ENCODE measurements at places on chromosomes 4 and X.

- DNase-seq, result no peak
These were observed 15.8 kb upstream of the UXT start for GRCh38 chrX:47674776-47675175.

GRCh38 chrX:19609541-19609940, 94.2 kb upstream of the MAP3K15 start:
- DNase-seq, result no peak

GRCh38 chrX:128699716-128700285, 647.6 kb upstream of the ACTRT1 start:
- DNase-seq, result no peak

- no peak for DNase-seq
These were observed 123.5 kb downstream of the CAMK2D start for GRCh38 chr4:113637823-113638561.

- DNase-seq, result no peak
These were observed at the start of gene HHIP for GRCh38 chr4:144645631-144646522. Gene HHIP, plus strand, starts transcription at chr4:144646156. Its CDS starts 520 bp downstream, at chr4:144646676.

GRCh38 chr4:184453365-184454160, 20.8 kb downstream of the IRF2 start:
- no peak for DNase-seq

DNA sequence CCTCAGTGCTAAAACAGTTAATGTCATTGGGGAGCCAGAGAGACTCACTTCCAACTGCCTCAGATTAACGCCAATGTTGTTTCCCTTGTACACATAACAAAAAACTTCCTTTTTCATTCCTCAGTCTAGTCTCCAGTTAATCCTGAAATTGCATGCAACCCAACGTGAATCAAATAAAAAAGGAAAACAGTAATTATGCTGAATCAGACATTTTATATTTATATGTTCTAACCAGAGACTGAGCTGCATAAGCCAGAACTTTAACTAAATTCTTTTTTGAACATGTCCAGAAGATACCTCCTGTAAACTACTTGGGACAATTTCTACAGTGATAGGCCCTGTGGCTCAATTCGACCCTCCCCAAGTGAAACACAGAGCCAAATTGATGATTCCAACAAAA, 4.7 kb downstream of the GPC4 start:
- no peak for DNase-seq

DNA sequence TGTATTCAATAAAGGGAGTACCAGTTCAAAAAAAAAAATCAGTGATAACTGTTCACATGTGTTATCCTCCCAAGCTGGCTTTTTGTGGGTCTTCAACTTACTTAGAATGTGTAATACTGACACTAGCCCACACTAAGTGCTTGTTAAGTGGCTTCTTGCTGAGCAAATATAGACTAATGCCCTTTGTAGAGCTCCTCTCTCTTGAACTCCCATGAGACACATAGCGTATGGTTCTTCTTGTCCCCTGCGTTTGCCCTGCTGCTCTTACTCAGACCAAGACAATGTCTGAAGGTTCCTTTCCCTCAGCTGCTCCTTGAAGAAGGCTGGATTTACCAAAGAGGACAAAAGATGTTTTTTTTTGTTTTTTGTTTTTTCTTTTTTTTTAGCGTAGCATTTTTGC, 110.9 kb downstream of the FRAS1 start:
- peak; percentile 38 for DNase-seq

- no peak for DNase-seq
These were observed 76.8 kb upstream of the PSAPL1 start for GRCh38 chr4:7511525-7511924.

GRCh38 chr4:102858828-102859464, 9.8 kb upstream of the CISD2 start:
- no peak for DNase-seq

- no peak for DNase-seq
These were observed 334.8 kb upstream of the KLF3 start for GRCh38 chr4:38328989-38329729.

DNA sequence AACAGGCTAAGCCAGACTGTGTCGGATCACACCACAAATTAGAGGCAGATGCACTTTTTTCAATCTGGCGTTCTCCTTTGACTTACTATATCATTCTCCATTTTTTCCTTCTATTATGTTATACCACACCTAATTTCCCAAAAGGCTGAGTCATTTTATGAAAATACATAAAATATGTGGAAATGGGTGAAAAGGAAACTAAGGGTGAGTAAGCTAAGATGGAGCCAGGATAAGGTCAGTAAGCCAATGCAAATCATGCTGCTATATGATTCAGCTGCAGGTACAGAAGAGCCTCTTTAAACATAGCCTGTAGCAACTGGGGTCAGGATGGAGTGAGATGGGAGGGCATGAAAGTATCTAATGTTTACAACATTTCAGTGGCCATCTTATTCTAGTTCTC, 94.0 kb upstream of the TEX13A start:
- no peak for DNase-seq

- no peak for DNase-seq
These were observed 28.8 kb upstream of the GRIA3 start for GRCh38 chrX:123155327-123155726.

DNA sequence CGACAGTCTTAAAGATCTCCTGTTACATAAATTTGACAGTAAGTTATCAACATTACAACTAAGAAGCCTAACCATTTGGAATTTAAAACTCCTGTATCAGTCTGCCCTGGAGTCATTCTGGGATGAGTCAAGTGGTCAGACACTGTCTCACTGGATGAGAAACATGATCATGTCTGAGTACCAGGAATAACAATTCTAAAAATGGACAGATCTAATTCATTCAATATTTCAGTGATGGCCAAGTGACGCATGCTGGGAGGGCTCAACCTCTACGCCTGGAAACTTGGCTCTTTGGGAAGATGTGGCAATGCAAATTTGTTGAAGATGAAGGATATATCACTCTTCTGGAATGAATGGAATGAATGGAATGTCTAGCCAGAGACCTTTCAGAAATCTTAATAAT, 1427.2 kb downstream of the STIM2 start:
- no peak for DNase-seq

DNA sequence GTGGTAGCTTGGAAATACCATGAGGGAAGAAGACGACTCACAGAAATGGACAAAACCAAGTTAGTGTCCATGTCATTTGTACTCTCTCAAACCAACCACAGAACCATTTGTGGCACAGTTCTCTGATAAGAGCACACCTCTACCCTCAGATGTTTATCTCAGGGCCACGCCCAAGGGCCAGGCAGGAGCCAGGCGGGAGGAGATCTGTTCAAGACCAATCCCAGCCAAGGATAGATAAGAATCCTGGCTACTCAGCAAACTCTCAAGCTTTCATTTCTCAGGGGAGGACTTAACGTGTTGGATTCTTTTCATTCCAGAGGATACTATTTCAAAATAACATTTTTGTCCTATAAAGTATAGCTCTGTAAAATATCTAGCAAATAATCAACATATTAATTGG, 95.0 kb downstream of the NYX start:
- no peak for DNase-seq

DNA sequence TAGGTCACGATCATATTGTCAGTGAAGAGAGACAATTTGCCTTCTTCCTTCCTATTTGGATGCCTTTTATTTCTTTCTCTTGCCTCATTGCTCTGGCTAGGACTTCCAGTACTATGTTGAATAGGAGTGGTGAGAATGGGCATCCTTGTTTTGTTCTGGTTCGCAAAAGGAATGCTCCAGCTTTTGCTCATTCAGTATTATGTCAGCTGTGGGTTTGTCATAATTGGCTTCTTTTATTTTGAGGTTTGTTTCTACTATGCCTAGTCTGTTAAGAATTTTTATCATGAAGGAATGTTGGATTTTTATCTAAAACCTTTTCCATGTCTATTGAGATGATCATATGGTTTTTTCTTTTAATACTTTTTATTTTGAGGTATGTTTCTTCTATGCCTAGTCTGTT, 152.3 kb upstream of the MAD2L1 start:
- DNase-seq, result no peak

DNA sequence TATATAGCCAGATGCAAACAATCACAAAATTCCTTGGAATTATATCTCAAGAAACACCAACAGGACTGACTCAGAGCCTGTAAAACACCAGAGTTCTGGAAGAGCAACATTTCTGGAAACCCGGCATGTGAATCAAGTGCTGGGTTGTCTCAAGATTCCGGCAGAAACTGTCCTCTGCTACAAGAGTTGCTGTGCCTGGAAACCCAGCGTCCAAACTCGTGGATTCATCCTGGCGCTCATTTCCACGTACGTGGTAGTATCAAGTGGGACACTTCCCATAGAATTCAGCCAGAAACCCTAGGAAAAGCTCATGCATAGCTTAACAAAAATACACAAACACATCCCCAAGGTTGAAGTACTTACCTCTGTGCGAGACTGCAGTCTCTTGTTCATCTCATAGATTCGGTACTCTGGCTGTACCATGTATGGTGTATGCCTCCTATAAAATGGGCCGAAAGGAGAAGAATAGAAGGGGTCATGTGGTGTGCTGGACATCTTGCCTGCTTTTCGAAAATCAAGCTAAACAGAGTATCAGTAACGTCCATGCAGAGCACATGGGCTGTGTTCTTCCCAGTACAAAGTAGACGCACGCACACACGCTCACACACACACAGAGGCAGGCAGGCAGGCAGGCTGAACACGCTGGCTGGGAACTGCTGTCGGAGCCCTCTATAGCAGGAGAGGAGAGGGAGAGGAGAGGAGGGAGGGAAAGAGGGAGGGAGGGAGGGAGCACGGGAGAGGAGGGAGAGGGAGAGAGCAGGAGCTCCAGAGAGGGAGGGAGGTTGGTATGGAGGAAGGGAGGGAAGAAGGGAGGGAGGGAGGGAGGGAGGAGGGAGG, at the start of gene LDB2:
Gene LDB2 (minus strand): TSS at position 655 of the 837 bp plus-strand sequence.
- no peak for DNase-seq

DNA sequence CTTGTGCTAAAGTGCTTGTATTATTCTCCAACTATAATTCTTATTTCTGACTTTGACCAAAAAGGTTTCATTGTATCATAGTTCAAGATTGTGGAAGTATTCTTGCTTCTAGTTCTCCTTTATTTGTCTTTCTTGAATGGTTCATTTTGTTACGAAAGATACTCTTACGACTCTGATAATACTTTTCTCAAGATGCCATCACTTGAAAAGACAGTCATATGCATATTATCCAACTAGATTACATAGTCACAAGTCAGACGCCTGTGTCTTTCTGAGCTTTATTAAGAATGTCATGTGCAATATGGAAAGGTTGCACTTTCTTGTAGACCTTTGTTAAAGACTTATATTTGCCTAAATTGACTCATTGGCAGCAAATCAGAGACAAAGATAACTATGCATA, 71.4 kb upstream of the HPGD start:
- no peak for DNase-seq

DNA sequence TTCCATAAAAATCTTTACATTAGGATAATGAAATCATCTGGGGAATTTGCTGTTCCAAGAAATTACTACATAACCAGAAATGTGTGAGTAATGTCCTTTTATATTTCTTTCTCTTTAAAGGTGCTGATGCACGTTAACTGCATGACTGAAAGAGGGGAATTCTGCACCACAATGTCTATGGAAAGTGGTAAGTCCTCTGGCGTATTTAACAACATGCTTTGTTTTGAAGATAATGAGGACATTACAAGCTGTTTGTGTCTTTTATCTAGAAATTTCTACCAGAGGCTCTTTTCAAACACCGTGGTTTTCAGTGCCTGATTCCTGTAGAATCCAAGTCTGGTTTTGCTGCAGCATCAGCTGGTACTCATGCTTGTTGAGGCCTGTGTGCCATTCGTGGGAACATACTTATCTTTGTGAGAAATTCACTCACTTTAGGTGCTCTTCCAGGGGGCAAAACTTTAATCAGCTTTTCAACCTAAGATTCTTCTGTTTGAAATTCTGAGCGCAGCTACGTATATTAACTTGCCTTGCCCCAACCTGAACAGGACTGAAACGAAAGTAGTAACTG, 257.2 kb downstream of the PDHA2 start:
- no peak for DNase-seq

DNA sequence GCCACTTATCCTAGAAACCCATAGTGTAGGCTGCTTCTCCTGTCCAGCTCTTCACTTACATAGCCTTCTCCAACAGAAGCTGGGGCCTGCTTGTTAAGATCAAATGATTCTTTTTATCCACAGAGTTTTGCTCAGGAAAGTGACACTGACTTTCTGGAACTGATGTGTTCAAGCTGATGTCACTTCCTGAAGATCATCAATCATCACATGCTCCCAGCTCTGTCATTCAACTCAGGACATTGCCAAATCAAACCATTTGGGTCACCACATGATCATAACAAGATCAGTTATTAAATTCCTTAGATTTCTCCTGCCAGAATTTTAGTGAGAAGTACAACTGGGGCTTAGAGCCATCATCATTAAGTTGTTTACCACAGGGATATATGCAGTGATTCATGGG, 39.4 kb downstream of the GLRA3 start:
- DNase-seq, result no peak

DNA sequence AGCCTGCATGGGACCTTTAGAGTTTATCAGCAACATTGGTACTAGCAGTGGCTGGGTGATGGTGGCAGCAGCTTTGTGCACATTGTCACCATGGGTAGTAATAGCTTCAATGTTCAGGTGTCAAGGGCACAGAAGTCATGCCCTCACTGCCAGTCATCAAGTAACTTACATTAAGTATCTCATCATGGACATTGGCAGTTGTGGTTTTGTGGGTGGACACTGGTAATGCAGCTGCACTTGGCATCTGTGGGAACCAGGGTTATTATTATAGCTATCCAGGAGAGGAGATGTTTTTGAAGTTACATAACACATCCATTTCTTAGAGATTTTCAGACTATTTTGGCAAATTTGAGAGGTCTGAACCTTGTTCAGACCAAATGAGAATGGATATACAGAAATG, 243.2 kb upstream of the NOCT start:
- no peak for DNase-seq

- no peak for DNase-seq
These were observed 4.3 kb downstream of the AKAP17A start for GRCh38 chrX:1595711-1596060.

DNA sequence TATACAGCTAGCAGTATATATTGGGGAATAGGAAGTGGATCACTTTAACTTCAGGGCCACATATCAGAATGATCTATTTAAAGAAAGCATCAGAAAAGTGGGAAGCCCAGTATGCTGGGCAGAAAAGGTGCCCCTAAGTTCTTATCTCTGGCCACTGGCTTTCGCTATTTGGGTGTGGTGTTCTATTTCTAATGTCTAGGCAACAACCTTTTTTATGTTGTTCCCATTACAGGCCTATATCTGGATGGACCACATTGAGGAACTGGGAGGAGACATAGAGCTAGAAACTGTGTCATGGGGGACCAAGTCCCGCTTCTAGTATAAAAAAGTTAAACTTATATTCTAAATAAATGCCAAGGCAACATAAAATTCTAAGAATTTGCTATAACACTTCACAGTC, 935.6 kb downstream of the PDHA2 start:
- DNase-seq, result no peak

DNA sequence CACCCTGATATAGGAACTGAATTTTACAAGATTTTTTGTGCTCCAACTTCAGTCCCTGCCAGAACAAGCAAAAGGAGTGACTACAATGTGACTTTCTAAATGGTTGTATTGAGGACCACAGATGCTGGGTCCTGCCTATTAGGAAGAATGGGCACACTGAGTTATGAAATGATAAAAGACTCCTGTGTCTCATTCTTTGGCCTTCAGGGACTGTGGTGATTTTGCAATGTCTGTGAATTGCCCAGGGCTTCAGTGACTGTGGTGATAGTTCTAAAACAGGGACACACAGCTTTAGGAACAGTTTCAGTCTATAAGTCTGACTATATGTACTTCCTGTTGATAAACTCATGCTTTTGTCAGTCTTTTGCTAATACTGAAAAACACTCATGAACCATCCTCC, 210.2 kb downstream of the DMD start:
- no peak for DNase-seq
